Tibial nerve (tissue), 4 donors: ENCODE measurements at places on chromosomes 16 and 17. TPM values are rescaled to one million over a fixed set of nuclear protein-coding genes. Genes with fewer than 3 reads are reported as not detected.

Gene SP6
- total RNA-seq, result 0.30 TPM

Gene CNGB1
- total RNA-seq, result not detected

Gene CX3CL1
- total RNA-seq, result 8.7 TPM

Gene MYH1
- not detected for total RNA-seq

Gene CDRT15
- total RNA-seq, result not detected

Gene ZNF19
- 11.1 TPM for total RNA-seq

Gene HBA1
- total RNA-seq, result not detected

Gene SLC6A4
- 4.0 TPM for total RNA-seq
